Activated CD8-positive, alpha-beta memory T cell treated with anti-CD3 and anti-CD28 coated beads for 1 hour (primary cell): ENCODE measurements at places on chromosomes 2 and 18.

DNA sequence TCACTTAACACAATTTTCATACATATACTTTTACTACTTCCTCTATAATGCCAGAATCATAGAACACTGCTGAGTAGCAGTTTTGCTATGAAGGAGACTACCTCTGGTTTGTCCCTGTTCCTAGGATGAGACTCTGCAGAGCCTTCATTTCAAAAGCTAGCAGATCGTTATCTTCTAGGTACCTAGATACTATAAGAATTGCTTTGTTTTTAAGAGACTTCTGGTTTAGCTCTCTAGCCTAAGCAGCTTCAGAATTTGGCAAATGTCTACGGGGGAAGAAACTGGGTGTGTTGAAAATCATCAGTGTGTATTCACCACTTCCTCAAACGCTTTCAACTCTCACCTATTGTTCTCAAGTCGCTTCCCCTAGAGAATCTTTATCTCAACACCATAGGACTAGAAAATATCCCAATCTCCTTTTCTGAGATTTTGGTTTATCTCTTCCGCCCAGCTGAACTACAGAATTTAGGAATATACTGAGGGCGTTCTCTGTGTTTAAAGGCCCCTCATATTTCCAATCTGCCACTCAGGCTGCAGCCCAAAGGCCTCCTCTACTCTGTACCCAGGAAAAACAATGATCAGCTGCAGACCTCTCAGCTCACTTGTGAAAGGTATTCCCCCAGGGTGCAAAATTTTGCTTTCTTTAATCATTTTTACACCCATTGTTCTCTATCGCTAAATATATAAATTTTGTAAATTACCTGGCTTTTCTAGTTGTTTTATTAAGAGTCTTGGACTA, 28.7 kb downstream of the SMAD2 start:
- DNase-seq, result no peak

DNA sequence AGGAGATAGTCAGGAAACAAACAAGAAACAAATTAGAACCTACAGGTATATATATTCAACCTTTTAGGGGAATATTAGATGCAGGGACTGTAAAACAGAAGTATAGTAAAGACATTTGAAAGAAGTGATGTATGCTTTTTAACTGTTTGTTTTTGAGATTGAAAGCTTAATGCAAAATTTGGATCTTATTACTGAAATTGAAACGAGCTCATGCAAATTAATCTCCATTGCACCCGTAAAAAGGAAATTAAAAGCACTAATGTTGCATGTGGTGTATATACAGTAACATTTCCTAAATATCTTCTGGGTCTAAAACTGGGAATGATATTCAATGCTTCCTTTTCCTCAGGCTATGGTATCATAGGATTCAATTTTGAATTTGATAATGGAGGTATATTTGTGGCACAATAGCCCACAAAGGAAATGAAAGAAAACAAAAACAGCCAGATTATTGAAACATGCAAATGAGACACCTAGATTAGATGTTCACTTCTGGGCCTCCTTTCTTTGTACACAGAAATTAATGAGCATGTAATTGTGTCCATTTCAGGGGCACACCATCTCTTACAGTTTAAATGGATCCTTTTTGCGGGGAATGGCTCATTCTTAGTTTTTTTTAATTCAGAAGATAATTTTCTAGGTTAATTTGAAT, 1.6 kb upstream of the ELOA2 start:
- DNase-seq, result no peak

- DNase-seq, result no peak
Observed at GRCh38 chr2:217273851-217274250, 414.0 kb upstream of the TNP1 start.

DNA sequence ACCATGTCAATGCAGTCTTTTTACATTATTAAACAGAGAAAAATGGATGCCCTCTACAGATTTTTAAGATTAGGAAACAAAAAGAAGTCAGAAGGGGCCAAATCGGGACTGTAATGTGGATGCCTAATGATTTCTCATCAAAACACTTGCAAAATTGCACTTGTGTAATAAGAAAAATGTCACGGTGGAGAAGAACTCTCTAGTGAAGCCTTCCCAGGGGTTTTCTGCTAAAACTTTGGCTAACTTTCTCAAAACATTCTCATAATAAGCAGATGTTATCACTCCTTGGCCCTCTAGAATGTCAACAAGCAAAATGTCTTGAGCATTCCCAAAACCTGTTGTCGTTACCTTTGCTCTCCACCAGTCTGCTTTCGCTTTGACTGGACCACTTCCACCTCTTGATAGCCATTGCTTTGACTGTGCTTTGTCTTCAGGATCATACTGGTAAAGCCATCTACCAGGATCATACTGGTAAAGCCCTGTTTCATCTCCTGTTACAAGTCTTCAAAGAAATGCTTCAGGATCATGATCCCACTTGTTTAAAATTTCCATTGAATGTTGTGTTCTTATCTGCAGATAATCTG, 226.8 kb downstream of the TNS1 start:
- no peak for DNase-seq

DNA sequence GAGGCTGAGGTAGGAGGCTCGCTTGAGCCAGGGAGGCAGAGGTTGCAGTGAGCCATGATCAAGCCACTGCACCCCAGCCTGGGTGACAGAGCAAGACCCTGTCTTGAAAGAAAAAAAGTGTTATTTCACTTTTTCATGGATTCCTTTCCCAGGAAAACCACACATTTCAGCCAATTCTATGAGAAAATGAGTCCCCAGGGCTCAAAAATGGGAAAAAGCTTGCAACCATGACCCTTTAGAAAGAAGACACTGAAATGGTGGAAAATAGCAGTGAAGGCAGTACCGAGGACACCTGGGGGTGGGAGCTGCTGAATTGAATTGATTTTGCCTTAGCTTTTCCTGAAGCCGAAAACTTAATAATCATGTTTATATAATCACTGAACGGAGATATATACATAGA, 284.2 kb upstream of the HDAC4 start:
- no peak for DNase-seq
